HuH-7.5 (cell line): ENCODE measurements at places on chromosomes 16 and 17.

DNA sequence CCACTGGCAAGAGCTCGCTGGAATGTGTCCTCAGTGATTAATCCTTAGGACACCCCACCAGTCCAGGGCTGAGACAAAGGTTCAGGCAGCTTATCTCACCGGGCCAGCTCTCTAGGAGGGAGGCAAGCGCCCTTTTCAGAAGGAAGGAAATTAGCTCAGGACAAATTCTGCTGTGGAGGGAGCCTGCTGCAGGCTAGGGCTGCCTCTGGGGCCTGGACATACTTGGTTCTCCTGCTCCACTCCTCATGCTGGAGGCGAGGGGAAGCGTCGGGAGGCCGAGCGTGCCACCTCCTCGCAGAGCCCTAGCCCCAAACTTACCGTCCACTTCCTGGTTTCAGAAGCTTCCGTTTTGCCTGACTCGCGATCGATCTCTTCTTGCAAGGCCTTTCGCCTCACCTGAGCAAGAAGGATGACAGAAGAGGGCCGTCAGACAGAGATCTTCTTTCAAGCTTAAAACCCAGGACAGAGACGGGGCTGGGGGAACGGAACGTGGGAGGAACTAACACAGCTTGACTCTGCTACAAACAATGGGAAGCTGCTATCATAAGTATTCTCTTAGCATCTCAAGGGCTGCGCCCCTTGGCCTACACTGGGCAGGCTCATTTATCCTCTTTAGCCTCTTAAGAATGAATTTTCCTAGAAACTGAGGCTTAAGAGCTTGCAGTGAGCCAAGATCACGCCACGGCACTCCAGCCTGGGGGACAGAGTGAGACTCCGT lies 7.7 kb downstream of the KNOP1 start:
- DNase-seq: no peak

- no peak for DNase-seq
Measured at GRCh38 chr17:32341141-32341856, 674 bp downstream of the C17orf75 start.

- DNase-seq: peak; percentile 66
Measured at GRCh38 chr16:88856122-88856827, 472 bp downstream of the GALNS start.

DNA sequence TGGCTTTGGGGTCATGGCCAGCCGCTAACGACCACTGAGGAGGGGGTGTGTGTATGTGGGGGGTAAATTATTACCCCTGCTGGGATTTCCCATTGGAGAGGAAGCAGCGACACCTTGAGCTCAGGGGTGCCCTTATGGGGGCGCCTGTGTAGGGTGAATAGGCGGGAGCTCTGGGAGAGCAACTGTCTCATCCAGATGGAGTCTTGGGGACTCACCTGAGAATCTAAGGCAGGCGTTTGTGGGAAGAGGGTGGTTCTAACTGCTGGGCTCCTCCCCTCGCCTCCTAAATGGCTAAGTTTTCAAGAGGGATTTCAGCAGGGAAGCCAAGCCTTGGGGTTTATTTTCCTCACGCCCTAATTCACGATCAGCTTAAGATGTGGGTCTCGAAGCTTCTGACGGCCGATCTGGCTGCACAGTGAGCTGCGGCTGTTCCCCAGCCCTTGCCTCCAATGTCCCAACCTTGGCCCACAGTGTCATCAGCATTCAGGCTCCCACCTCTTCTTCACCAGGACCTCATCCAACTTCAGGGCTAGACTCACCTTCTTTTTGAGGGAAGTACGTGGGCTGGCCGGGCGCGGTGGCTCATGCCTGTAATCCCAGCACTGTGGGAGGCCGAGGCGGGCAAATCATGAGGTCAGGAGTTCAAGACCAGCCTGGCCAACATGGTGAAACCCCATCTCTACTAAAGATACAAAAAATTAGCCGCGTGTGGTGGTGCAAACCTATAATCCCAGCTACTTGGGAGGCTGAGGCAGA lies 136.9 kb upstream of the EEF2KMT start:
- DNase-seq: no peak

GRCh38 chr16:54073356-54073755 lies 213.2 kb downstream of the IRX3 start:
- no peak for DNase-seq

DNA sequence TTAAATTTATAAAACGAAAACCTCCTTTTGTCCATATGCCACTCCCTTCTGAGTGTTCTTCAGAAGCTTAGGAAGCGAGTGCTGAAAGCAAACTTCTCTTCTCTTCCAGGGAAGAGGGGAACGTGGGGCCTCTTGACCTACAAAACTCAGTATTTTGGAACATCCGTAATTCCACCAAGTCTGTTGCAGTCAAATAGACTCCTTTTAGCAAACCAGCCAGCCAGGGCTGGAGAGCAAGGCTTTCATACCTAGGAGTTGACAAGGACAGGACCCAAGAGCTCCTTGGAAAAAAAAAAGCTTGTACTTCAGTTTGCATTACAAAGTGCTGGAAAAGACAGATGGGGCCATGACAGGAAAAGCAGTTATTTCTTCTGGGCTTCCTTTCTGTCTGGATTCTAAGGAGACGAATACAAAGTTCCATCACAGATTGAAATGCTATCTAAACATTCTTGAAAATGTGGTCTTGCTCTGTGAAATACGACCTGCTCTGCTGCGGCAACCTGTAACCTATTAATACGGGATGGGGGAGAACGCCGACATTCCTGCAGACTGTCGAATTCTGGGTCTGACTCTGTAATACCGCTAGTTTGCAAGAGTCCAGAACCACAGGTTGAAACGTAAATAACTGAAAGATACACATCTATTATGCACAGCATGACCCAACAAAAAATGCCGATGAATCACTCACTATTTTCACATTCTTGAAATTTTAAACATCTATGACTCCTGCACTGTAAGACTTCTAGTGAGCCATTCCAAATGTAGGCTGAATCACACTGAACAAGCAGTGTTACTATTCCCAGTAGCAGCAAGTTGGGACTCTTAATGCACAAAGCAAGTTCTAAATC lies 20.6 kb downstream of the VPS53 start:
- DNase-seq: no peak

GRCh38 chr16:84932681-84933080 lies 78.7 kb downstream of the ZDHHC7 start:
- DNase-seq: no peak

GRCh38 chr17:66706851-66707450 lies 128.0 kb upstream of the CACNG5 start:
- DNase-seq: no peak

- DNase-seq: no peak
Measured at GRCh38 chr16:49400611-49401010, 27.0 kb downstream of the C16orf78 start.

DNA sequence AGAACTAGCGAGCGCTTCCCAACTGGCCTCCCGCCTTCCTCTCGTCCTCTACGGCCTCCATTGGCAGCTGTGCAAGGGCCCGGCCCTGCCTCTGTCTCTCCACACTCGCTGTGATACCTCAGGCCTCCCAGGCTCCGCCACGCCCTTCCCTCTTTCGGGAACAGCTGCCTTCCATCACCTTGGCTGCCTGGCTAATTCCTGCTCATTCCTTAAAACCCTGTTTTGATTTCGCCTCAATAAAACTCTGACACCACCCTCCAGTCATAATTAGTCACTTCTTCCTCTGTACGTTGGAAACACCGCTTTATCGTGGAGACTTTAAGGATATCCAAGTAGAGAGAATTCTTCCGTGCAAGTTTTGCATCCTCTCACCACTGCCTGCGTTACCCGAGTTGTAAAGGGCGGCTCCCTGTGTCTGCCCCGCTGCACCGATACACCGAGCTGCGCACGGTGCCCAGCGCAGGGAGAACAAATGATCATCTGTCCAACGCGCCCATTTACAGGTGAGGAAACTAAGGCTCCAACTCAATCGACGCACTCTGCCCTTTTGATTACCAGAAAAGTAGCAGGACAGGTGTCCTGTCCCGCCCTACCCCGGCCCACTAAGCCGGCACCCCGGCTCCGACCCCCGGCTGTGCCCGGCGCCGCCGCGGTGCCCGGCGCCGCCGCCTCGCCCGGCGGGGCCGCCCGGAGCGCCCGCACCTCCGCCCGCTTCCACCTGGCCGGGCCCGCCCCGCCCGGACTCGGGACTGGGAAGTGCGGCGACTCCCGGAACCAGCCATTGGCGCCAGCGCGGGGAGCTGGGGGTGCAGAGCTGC lies 139.7 kb downstream of the SEC14L1 start:
- no peak for DNase-seq

DNA sequence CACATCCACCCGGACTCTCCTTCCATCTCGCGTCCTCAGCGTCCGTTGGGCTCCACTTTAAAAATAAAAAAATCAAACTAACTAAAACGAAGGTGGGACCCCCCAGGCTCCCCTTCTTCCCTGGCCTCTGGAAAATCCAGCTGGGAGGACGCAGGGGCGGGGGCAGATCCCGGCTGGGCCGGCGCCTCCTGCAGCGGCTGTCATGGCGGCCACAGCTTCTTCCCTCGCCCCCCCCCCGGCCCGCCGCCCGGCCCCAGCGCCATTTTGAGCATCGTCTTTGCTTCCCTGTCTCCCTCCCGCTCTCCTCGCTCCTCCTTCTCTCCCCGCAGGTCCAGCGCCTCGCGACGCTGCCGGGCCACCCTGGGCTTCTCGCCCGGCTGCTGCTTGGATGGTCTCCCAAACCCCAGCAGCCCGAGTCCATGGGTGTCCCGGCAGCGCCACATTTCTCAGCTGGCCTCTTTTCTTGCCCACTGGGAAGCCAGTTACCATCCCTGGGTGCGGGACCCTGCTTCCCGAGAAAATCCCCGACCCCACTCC lies 3.3 kb downstream of the HOXB2 start:
- no peak for DNase-seq

- no peak for DNase-seq
Measured at GRCh38 chr17:8019665-8020650, 17.5 kb downstream of the GUCY2D start.

DNA sequence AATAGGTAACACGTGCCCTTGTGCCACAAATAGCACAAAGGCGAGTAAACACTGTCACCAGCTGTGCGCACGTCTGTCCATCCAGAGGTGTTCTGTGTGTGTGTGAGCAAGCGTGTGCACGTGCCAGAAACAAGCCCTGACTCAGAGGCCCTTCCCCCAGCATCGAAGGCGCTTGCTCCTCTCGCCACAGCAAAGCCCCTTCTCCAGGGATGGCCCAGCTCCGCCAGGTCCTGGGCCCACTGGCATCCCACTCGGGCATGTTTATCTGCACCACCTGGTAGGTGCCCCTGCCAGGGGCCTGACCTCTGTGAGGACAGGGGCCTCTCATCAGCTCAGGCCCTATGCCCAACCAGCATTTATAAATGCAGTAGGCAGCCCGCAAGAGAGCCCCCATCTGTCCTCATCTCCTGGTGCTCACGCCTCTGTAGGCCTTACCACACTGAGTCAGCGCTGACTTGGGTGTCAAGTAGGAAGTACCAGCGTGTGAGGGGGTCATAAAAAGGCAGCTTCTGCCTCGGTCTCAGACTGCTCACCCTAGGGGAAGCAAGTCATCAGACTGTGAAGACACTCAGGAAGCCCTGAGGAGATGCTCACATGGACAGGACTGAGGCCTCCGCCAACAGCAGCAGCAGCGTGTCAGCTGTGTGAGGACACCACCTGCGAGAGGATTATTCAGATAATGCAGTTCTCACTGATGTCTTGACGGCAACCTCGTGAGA lies 10.8 kb downstream of the TMEM235 start:
- no peak for DNase-seq

DNA sequence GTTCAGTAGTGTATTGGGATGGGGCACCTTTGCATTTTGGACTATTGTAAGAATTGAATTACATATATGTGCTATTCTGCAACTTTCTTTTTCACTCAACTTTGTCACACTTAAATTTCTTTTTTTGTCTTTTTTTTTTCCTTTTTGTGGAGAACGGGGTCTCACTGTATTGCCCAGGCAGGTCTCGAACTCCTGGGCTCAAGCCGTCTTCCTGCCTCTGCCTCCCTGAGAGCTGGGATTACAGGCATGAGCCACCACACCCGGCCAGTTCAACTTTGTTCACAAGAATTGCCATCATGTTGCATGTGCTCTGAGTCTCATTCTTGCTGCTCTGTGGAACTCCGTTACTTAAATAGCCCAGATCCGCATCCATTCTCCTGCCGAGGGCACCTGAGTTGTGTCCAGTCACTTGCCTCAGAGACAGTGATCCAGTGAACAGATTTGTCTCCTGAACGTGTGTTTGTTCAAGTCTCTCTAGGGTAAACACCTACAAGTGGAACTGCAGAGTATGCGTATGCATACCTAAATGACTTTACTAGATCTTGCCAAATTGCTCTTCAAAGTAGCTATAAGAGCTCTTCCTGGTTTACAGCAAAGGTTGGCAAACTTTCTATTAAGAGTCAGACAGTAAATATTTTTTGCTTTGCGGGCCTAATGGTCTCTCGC lies 3.4 kb upstream of the SLC38A10 start:
- no peak for DNase-seq

DNA sequence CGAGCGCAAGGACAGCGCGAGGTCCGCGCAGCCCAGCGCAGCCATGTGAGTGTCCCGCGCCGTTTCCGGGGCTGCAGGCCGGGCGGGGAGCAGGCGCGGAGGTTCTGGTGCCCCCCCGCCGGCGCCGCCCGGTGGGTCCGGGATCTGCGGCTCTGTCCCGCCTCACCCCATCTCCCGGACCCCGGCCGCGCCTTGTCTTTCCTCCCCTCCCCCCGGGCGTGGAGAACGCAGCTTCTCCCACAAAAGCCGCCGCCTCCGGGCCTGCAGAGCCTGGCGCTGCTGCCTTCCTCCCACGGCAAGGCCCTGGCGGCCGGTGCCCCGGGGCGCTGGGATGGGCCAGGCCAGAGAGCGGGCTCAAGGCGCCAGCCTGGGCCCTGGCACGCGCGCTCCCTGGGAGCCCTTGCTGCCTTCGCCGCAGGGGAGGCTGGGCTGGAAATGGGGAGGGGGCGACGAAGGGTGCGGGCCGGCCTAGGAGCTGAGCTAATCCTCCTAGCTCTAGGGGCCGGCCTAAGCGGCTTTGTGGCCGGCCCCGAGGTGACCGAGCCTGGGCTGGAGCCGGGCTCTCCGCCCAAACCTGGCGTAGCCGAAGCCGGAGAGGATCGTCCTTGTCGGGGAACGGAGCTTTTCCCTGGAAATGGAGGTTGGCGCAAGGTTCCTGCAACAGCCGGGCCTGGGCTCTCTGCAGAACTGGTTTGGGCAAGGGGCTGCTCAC lies 397 bp downstream of the RIPOR1 start:
- DNase-seq: peak; percentile 64

- no peak for DNase-seq
Measured at GRCh38 chr16:19153876-19154275, 14.2 kb upstream of the SYT17 start.

GRCh38 chr17:50364715-50365114 lies 8.3 kb downstream of the MRPL27 start:
- DNase-seq: no peak
